ENCODE measurements at places on chromosomes 16 and 17.

- no peak for DNase-seq
Observed at GRCh38 chr16:87678618-87679017, 76.3 kb downstream of the JPH3 start.

DNA sequence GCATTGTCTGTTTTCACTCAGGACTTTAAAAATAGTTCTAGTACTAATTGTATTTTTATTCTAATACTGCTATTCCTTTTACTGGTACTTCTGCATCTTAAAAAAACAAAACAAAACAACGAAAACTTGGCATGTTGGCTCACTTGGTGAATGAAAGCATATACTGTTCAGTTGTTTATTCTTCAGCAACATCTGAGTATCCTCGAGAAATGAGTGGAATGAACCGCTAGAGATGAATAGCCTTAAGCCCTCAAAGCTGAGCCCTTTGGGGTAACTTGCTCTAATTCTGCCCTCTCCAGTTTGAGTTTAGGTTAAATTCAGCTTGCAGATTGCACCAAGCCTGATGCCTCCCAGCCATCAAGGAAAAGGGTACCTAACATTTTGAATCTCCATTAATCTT, 126.5 kb downstream of the WWOX start:
- DNase-seq = no peak

DNA sequence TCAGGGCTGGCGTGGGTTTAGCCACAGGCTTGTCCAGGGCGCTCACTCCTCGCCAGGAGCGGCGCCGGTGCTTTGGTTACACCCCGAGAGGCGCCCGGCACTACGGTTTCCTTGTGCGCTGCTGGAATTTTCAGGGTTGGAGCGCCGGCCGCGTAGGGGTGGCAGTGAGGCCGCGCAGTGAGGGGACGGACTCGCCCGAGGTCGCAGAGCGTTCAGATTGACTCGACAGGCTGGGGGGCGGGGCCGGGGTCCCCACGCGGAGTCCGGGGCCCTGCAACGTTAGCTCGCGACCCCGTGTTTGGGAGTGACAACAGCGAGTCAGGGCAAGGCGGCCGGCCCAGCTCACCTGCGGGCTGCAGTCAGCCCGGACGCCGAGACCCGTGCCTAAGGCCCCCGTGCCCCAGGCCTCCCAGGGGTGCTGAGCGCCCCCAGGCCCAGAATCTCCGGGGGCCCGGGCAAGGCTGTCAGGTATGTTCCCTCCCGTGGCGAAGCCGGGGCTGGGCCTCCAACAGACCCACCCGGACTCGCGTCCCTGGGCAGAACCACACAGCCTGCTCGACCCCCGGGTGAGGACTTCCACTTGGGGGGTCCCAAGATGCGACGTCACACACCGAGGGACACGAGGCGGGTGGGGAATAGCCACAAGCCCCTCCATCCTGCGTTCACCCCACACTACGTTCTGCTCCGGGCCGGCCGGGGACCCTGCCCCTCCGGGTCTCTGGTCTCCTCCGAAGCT, 1.3 kb upstream of the ACTG1 start:
- DNase-seq = peak; percentile 42

DNA sequence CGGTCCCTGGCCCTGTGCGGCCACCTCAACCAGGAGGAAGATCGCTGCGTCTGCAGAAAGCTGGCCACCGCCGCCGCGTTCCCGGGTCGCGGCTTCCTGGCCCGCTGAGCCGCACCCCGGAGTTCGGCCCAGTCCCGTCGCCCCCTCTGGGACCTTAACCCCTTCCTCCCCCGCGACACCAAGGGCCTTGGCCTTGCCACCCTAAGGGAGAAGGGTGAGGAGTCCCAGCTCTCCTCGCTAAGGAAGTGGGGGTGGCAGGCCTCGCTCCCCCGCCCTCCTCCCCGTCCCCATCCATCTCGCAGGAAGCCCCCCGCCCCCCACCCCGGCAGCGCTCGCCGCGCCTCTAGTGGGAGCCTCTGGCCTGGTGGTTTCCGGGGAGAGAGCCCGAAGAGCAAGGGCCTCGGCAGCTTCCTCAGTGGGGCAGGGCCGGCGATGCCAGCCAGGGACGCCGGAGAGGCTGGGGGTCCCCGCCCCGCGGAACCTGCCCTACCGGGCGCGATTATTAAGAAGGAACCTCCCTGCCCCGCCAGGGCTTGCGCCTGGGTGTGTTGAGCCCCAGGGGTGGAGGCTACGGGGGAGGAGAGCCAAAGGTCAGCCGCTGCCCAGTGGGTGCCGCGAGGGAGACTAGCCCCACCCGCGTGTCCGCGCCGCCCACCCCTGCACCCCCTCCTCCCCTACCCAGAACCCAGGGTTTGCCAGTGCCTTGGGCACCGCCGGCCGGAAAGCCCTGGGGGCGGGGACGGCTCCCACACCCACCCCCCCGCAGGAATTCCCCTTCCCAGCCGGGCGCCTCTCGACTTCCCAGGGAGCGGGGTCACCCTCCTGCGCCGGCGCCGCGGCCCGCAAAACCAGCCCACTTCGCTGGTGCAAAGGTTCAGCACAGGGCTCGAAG, 6.8 kb downstream of the CBX4 start:
- no peak for DNase-seq

- DNase-seq = no peak
Observed at GRCh38 chr17:75552425-75553294, 27.2 kb downstream of the LLGL2 start.

DNA sequence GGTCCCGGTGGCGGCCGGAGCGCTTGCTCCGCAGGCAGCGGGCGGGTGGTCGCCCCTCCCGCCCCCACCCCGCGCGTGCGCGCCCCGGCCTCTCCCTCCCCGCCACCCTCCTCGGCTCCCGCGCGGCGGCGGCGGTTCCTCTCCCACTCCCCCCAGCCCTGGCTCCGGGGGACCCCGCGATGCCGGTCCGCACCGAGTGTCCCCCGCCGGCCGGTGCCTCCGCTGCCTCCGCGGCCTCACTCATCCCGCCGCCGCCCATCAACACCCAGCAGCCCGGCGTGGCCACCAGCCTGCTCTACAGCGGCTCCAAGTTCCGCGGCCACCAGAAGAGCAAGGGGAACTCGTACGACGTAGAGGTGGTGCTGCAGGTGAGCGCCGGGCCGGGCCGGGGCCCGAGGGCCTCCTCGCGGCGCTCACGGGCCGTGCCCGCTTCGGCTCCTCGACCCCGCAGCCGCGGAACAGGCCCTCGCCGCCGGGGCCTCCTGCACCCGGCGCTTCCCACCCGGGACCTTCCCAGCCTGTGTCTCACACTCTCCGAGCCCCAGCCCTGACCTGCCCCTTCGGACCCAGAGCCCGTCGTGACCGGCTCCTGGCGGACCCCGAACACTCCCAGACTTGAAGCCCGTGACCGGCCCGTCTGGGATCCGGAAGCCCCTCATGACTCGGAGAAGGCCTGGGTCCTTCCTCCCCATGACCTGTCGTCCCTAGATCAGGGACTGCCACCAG, 490 bp downstream of the GID4 start:
- no peak for DNase-seq

- DNase-seq = no peak
Observed at GRCh38 chr17:29054835-29055234, 11.9 kb downstream of the PIPOX start.

DNA sequence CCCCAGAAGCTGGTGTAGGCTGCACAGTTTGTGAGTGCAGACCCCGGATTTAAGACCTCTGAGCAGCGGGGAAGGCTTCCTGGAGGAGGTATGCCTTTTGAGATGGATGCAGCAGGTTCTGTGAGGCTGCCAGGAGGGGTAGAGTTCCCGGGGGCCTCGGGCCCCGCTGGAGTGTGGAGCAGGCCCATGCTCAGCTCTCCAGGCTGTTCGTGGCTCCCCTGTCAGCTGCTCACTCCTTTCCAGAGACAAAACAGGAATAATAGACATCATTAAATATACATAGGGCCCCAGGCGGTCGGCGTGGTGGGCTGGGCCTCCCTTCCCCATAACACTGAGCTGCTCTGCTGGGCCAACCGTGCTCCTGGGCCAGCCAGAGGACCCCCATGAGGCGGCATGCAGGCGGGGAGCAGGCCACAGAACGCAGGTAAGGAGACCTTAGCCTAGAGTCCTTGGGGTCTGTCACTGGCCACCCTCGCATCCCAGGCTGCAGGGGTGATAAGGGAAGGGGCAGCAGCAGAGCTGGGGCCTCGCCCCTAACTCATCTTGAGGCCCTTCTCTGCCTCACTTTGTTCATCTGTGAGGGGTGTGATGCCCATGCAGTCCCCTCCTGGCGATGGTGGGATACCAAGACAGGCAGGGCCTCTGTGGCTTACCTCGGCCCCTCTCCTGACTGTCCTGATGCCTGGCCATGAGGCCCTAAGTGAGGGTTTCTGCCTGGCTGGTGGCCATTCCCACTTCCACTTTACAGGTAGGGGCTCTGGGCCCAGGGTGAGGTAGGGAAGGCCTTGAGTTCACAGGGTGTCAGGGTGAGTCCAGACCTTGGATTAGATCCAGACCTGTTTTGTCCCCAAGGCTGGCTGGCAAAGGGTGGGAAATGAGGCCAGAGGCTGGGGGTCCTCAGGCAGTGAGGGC, at the start of gene MYO15A:
Gene MYO15A (plus strand): TSS at position 356 of the 912 bp plus-strand sequence. CDS start 10,045 bp downstream, outside the sequence.
- no peak for DNase-seq

- DNase-seq = no peak
Observed at GRCh38 chr17:32276171-32276601, 10.6 kb downstream of the RHBDL3 start.

- no peak for DNase-seq
Observed at GRCh38 chr17:64632194-64632593, 29.9 kb downstream of the SMURF2 start.

GRCh38 chr17:72184805-72185204, 64.0 kb downstream of the SOX9 start:
- no peak for DNase-seq

- peak; percentile 85 for DNase-seq
Observed at GRCh38 chr17:6413065-6413464, 21.9 kb downstream of the AIPL1 start.

GRCh38 chr17:76659928-76660655, 16.5 kb upstream of the ST6GALNAC1 start:
- DNase-seq = peak; percentile 39

- DNase-seq = no peak
Observed at GRCh38 chr16:67828651-67829050, 13.5 kb upstream of the THAP11 start.

GRCh38 chr17:82965371-82965770, 114.0 kb upstream of the METRNL start:
- no peak for DNase-seq

DNA sequence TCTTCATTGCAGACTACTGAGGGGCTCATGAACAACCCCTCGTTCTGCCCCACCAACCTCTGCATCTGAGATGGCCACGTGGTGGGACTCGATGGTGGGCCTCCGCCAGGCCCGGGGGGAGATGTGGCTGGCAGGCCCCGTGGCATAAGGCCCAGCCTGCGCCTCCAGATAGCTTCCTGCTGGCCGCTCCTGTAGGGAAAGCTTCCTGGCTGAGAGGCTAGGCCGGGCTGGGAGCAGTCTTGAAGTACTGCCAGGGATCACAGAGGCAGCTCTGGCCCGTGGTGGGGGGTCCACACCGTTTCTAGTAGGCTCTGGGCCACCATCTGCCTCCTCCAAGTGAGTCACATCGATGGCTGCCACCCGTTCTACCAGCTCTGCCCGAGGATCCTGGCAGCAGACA, 7.6 kb downstream of the CAMKK1 start:
- no peak for DNase-seq

DNA sequence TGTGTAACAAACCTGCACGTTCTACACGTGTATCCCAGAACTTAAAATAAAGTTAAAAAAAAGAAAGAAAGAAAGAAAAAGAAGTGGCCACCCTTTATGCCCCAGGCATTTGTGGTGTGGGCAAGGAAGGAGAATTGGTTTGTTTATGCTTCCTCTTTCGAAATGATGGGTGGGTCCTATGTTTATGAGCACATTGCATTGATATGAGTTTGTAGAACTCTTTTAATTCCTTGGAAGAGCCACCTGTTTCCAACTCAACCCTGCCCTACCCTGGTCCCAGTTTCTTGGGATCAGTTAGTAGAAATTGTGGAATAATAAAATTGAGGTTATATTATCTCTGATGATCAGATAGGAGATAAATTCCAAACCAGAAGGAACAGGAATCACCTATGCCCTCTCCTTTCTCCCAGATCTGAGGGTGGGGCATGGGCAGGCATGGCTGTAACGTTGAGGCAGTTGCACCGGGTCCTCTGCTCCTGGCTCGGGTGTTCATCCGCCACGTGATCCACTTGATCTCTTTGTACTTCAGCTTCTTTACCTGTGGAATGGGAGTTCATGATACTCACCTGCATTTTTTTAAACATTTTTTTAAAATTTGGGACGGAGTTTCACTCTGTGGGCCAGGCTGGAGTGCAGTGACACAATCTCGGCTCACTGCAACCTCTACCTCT, 15.9 kb downstream of the CHAD start:
- DNase-seq = no peak

GRCh38 chr17:78147315-78147998, 1.3 kb downstream of the C17orf99 start:
- DNase-seq = no peak
